T-helper 1 cell (primary cell): ENCODE measurements at places on chromosomes 1 and 21.

DNA sequence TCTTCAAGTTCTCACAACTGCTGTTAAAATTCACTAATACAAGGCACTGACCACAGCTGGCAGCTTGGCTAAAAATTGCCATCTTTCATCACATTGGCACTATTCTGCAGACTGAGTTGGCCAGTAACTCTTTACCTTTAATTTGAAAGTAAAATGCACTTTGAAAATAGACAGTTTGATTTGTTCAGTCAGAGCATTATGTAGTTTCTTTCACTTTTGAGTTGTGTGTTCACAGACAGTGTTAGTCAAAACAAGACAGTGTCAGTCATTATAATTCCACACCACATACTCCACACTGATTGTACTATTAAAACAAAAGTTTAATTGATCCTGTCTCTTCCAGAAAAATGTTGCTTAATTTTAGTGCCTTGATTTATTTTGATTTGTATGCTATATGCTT is 160.7 kb downstream of the SDCCAG8 start:
- DNase-seq, result no peak

GRCh38 chr1:116451702-116452101 is 78.7 kb downstream of the ATP1A1 start:
- no peak for DNase-seq

DNA sequence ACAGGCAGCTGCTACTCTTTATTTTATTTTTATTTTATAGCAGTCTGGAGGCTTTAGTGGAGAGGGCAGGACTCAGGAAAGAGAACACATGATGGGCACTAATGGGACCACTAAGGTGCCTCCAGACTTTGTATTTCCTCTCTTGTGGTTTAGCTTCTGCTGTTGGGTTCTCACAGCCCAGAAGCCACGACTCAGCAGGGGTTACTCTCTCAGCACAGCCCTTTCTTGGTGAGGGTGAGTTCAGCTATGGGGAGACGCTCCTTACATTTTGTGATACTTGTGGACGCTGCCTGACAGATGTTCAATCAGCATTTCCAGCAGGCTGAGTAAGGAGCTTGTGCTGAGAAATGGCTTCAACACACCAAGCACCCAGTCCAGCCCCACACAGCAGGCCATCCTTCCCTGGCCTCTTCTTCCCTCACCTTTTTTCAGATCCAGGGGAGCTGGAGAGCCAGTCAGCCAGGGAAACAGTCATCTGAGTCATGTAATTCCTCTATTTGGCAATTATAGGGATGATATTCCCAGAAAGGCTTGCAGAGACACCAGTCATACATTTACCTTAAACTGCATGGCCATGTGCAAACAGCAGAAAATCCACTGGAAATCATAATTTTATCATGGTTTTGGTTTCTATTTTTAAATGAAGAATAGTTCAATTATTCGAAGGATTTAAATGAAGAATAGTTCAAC is 53.2 kb upstream of the RAB3GAP2 start:
- DNase-seq, result no peak

DNA sequence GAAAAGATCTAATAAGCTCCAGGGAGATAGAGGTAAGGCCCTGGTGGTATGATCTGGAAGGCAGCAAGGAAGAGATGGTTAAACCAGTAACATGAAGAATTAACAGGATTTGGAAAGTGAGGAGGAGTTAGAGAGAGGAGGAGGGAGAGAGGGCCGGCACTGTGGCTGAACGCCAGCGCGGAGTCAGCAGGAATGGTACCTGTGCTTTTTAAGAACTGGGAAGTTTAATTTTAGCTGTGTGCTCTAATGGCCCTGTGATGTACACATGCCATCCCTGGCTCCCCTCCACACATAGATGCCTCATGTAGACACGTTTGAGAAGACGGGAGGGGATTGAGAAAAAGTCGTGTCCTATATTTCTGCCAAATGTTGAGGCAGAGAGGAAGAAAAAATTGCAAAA is 13.8 kb upstream of the AVPR1B start:
- DNase-seq, result no peak

DNA sequence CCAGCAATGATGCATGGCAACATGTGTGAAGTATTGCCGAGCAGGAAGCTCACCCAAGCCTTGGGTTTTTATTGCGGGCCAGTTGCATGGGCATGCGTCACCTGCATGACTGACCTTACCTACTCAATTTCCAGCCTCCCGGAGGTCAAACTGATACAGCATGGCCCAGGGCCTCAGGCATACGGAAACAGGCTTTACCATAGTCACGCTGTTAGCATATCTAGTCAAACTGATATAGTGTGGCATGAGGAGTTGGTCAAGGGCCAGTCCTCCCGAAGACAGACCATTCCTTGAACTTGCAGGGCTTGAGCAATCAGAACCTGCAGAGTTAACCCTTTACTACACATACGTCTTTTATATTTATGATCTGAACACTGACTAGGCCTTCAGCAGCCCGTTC is 6.4 kb upstream of the DUSP12 start:
- DNase-seq, result no peak

GRCh38 chr1:173176246-173176645 is 30.9 kb downstream of the TNFSF4 start:
- DNase-seq, result no peak

DNA sequence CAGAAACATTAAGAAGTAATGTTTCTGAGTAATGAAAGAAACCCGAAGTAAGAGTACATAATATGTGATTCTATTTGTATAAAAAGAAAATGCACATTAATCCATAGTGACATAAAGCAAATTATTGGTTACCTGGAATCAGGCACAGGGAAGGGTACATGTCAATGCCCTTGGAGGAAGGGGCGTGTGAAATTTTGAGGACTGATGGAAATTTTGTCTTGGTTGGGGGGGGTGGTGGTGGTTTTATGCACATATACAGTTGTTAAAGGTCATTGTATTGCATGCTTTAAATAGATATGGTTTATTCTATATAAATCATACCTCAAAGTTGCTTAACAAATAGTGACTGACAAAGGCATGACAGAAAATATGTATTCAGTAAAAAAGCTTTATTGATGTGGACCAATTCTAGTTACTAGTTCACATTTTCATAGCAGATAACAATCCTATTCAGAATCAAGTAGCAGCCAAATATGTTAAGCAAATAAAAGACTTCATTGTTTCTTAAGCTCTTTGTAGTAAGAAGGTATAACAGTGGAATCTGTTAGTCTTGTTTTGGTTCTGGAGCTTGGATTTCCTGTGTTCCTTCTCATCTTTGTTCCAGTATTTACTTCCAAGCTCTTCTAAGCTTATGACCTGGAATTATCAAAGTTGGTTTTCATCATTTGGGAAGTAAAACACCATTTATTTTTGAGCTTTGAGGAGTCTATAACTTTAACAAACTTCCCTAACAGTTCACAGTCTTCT is 15.1 kb downstream of the BACH1 start:
- no peak for DNase-seq

- no peak for DNase-seq
Measured at GRCh38 chr1:95325349-95325748, 91.3 kb downstream of the RWDD3 start.

- DNase-seq, result no peak
Measured at GRCh38 chr21:21001591-21002100, 3.4 kb downstream of the NCAM2 start.
